ENCODE measurements at places on chromosomes 11 and 22.
A peak's percentile ranks its signal among the peaks of the same experiment; 100 is the strongest.

GRCh38 chr11:42906226-42906625 lies 405.6 kb upstream of the API5 start:
- H3K27ac ChIP-seq = no peak overlapping the region
- H3K36me3 ChIP-seq = no peaks in the 10 kb centered on the region
- H3K27me3 ChIP-seq = no peaks in the 10 kb centered on the region
- no peak for DNase-seq
- H3K4me1 ChIP-seq = no peaks in the 10 kb centered on the region

DNA sequence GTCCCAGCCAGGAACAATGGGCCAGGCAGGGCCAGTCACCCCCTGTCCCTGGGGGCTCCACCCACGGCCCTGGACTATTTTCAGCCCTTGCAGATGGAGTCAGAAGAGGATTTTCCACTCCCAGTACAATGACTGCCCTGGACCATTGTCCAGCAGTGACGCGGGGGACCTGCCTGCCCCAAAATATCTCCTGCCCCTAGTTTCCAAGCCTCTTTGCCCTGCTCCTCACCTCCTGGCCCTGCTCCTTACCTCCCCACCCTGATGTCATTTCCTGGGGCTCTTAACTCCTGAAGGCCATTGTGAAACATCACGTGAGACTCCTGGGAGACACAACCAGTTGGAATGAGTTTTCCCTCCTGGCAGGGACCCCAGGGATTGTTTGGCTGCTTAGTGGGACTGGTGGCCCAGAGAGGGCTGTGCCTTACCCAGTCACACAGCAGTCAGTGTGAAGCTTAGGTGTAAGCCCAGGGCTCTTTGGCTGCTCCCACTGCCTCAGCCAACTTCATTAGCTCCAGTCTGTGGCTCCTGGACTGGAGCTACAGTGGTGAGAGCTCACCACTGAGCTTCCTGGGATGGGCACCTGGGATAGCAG lies 22.2 kb downstream of the P2RY2 start:
- peak; percentile 71 for DNase-seq
- no peaks in the 10 kb centered on the region for H3K36me3 ChIP-seq
- no peak overlapping the region for H3K27ac ChIP-seq
- no peaks in the 10 kb centered on the region for H3K4me1 ChIP-seq

DNA sequence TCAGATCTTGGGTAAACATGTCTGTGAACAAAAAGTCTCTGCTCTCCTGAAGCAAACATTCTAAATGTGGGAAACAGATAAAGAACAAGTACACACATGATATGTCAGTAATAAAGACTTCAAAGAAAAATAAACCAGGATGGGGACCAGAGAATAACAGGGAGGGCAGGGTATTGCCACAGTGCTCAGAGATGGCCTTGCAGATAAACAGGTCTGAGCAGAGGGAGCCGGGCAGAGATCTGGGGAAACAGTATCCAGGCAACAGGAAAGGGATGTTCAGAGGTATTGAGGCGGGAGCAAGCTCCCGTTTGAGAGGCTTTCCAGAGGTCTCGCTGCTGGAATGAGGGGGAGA lies 2.9 kb downstream of the CCDC86 start:
- H3K4me3 ChIP-seq = peak overlapping the region; percentile 94
- no peaks in the 10 kb centered on the region for H3K27me3 ChIP-seq
- peaks cover 10% of the 10 kb centered on the region for H3K4me1 ChIP-seq
- H3K27ac ChIP-seq = no peak overlapping the region

- no peak overlapping the region for H3K27ac ChIP-seq
- H3K36me3 ChIP-seq = no peaks in the 10 kb centered on the region
- peaks cover 3% of the 10 kb centered on the region for H3K4me1 ChIP-seq
- no peaks in the 10 kb centered on the region for H3K27me3 ChIP-seq
- DNase-seq = peak; percentile 89
- H3K4me3 ChIP-seq = no peak overlapping the region
Observed at GRCh38 chr11:41201156-41201555, 258.3 kb downstream of the LRRC4C start.

- H3K36me3 ChIP-seq = no peaks in the 10 kb centered on the region
- no peak overlapping the region for H3K4me3 ChIP-seq
- peaks cover 8% of the 10 kb centered on the region for H3K4me1 ChIP-seq
- no peaks in the 10 kb centered on the region for H3K27me3 ChIP-seq
- DNase-seq = peak; percentile 71
- no peak overlapping the region for H3K27ac ChIP-seq
Observed at GRCh38 chr11:59429924-59430516, 3.8 kb upstream of the OR5A2 start.

- peak; percentile 45 for DNase-seq
- H3K27me3 ChIP-seq = no peaks in the 10 kb centered on the region
- H3K36me3 ChIP-seq = peaks cover 61% of the 10 kb centered on the region
- H3K27ac ChIP-seq = peak overlapping the region; percentile 49
- peak overlapping the region; percentile 90 for H3K4me3 ChIP-seq
Observed at GRCh38 chr11:6611092-6611962, 689 bp downstream of the TAF10 start.

GRCh38 chr11:104588970-104589369 lies 309.3 kb downstream of the CASP12 start:
- no peak overlapping the region for H3K4me3 ChIP-seq
- H3K4me1 ChIP-seq = no peaks in the 10 kb centered on the region
- DNase-seq = no peak
- no peak overlapping the region for H3K27ac ChIP-seq
- H3K27me3 ChIP-seq = no peaks in the 10 kb centered on the region

- DNase-seq = no peak
- H3K27ac ChIP-seq = no peak overlapping the region
- H3K4me3 ChIP-seq = no peak overlapping the region
- no peaks in the 10 kb centered on the region for H3K27me3 ChIP-seq
- no peaks in the 10 kb centered on the region for H3K36me3 ChIP-seq
Observed at GRCh38 chr22:31544481-31545480, 48.4 kb downstream of the SFI1 start.

- no peak overlapping the region for H3K4me3 ChIP-seq
- no peak for DNase-seq
- peaks cover under 1% of the 10 kb centered on the region for H3K4me1 ChIP-seq
- H3K27ac ChIP-seq = no peak overlapping the region
Observed at GRCh38 chr11:456533-456932, 6.5 kb downstream of the PTDSS2 start.

- DNase-seq = peak; percentile 24
- H3K4me1 ChIP-seq = no peaks in the 10 kb centered on the region
- no peaks in the 10 kb centered on the region for H3K36me3 ChIP-seq
- no peak overlapping the region for H3K27ac ChIP-seq
- no peak overlapping the region for H3K4me3 ChIP-seq
- peaks cover 6% of the 10 kb centered on the region for H3K27me3 ChIP-seq
Observed at GRCh38 chr22:36727110-36727509, 23.6 kb upstream of the CACNG2 start.

- no peak overlapping the region for H3K4me3 ChIP-seq
- H3K27ac ChIP-seq = no peak overlapping the region
- DNase-seq = no peak
- no peaks in the 10 kb centered on the region for H3K4me1 ChIP-seq
- no peaks in the 10 kb centered on the region for H3K36me3 ChIP-seq
Observed at GRCh38 chr11:133202816-133203215, 329.5 kb downstream of the OPCML start.

DNA sequence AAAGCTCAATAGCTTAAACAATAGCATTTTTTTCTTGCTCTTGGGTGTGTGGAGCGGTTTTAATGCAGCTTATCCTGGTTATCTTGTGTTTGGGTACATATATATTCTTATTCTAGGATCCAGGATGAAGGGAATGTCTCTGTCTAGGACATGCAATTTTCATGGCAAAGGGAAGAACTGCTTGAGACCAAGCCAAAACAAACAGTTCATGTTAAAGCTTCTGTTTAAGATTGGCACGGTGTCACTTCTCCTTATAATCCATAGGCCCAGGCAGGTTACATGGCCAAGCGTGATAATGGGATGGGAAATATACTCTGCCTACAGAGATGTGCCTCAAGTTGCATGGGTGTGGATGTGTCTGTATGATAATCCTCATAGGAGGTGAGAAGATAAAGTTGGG lies 177.1 kb upstream of the PGR start:
- no peaks in the 10 kb centered on the region for H3K4me1 ChIP-seq
- no peak for DNase-seq
- no peak overlapping the region for H3K27ac ChIP-seq

DNA sequence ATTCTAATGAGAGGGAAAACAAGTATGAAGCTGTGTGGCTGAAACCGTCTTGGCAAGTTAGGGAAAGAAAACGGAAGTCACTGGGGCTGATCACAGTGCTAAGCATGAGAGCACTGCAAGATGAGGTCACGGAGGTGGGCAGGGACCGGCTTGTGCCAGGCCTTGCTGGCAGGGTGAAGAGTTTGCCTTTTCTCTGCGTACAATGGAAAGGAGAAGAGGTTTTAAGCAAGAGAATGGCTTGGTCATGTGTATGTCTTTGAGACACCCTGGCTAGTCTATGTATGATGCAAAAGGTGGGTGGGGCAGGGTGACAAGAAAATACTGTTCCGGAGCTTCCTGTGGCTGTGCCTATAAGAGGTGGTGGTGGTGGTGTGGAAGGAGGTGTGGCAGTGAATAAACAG lies 567.9 kb downstream of the NTM start:
- no peaks in the 10 kb centered on the region for H3K27me3 ChIP-seq
- no peak overlapping the region for H3K27ac ChIP-seq
- H3K4me1 ChIP-seq = no peaks in the 10 kb centered on the region
- H3K36me3 ChIP-seq = no peaks in the 10 kb centered on the region

GRCh38 chr22:39408173-39408572 lies 8.6 kb downstream of the TAB1 start:
- H3K27ac ChIP-seq = no peak overlapping the region
- H3K36me3 ChIP-seq = no peaks in the 10 kb centered on the region
- DNase-seq = no peak
- no peaks in the 10 kb centered on the region for H3K4me1 ChIP-seq

GRCh38 chr22:42292732-42293520 lies 22.5 kb upstream of the TCF20 start:
- no peak overlapping the region for H3K4me3 ChIP-seq
- DNase-seq = no peak
- peaks cover 6% of the 10 kb centered on the region for H3K4me1 ChIP-seq
- no peaks in the 10 kb centered on the region for H3K36me3 ChIP-seq
- H3K27ac ChIP-seq = no peak overlapping the region

- peaks cover 5% of the 10 kb centered on the region for H3K36me3 ChIP-seq
- peak overlapping the region; percentile 8 for H3K27ac ChIP-seq
- peaks cover 6% of the 10 kb centered on the region for H3K4me1 ChIP-seq
- no peak for DNase-seq
- no peaks in the 10 kb centered on the region for H3K27me3 ChIP-seq
- no peak overlapping the region for H3K4me3 ChIP-seq
Observed at GRCh38 chr11:45984192-45984591, 61.7 kb downstream of the LARGE2 start.

- H3K4me1 ChIP-seq = peaks cover 40% of the 10 kb centered on the region
- DNase-seq = no peak
- H3K27ac ChIP-seq = no peak overlapping the region
- H3K4me3 ChIP-seq = peak overlapping the region; percentile 12
- H3K36me3 ChIP-seq = peaks cover 93% of the 10 kb centered on the region
Observed at GRCh38 chr22:36327922-36328551, 59.7 kb downstream of the MYH9 start.

GRCh38 chr11:131544591-131544990 lies 174.2 kb downstream of the NTM start:
- no peaks in the 10 kb centered on the region for H3K27me3 ChIP-seq
- peak; percentile 85 for DNase-seq
- H3K36me3 ChIP-seq = no peaks in the 10 kb centered on the region
- peaks cover 15% of the 10 kb centered on the region for H3K4me1 ChIP-seq
- no peak overlapping the region for H3K4me3 ChIP-seq

All from endodermal cell (in vitro differentiated cells).